ENCODE measurements at places on chromosomes 6 and 20.
A peak's percentile ranks its signal among the peaks of the same experiment; 100 is the strongest.

- no peak for DNase-seq
These were observed 1.5 kb downstream of the RIOK1 start for GRCh38 chr6:7391151-7391550.

DNA sequence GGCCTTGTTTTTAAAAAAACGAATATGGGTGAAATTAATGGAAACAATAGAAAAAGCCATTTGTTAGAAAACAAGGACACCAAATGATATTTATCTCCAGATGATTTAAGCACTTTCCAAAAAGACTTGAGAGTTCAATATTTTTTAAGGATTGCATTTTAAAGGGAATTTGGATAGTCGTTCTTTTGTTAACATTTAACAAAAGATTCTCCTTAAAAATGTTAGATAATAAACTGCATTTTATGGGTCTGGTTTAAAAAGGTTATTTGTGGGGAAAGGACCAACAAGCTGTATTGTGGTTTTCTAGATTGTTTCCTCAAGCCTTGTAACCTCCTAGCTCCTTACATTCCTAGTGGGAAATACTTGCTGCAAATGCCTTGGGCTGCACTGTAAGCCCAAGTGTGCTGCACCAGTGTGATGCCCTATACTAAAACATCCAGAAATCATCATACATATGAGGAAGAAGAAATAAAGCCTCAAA, 1.5 kb upstream of the PHIP start:
- DNase-seq: no peak

GRCh38 chr20:23368316-23369071, 6.5 kb downstream of the GZF1 start:
- DNase-seq: no peak

GRCh38 chr20:11324990-11325389, 592.7 kb upstream of the BTBD3 start:
- no peak for DNase-seq

DNA sequence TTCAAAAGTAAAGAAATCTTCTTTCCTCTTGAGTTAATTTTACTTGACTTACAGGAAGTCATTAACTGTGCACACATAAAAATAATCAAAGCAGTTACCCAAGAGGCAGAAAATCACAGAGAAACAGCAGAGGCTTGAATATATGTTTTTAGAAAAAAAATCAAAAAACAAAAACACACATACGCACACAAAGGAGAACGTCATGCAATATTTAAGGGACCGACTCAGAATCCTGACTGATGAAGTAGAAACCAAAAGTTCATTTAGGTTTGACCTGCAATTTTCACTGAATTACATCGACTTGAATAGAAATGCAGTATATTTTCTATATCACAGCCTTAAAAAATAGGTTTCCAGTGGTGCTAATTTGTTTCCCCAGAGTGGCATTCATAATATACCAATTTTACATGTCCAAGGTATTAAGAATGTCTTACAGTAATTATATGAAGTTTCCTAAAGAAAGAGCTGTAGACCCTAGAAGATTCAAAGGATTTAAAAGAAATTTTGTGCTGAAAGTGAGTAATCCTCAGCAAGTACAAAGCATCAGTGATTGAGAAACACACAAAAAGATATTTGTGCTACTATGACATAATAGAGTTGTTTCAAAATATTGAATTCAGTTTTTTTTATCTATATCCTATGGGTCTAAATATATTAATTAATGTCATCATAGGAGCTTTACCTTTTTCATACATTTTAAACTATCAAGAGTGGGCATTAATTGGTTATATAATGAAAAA, 358.5 kb upstream of the RUNX2 start:
- no peak for DNase-seq

DNA sequence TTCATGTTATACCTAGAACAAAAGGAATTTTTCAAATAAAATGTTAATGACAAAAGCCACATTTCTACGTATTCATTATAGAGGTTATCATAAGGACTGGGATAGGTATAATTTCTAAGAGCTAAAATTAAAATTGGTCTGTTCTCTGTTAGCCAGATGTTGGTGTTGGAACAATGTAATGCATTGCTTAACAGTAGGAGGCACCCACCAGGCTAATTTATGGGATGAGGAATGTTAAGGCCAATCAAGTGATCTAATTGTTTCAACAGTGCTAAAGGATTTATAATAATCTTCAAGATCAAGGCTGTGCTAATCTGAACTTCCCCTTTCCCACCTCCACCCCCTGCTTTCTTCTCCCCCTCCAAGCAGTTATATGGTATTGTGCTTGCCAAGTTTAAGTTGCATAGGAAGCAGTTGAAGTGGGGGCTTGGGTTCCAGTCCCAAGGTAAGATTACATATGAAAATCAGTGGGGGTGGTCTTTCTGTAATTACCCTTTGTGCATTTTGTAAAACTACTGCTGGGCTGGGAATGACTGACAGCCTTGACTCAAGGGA, 89.2 kb upstream of the BACH2 start:
- DNase-seq: no peak

DNA sequence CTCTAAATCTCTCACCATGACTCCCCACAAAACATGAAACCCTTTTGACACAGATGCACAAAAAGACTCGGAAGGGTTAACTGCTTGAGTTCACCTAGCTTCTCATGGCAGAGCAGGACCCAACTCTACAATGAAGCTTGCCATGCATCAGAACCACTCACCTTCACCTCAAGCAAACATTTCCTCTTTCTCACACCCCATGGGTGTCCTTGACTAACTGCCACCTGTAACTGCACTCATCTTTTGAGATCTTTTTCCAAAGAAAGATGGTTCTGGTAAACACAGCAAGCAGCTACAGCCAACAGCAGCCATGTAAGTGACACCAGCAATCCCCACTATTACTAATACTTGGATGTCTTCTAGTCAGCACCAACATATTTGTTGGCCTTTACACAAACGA, 76.5 kb downstream of the EFHC1 start:
- DNase-seq: no peak

- no peak for DNase-seq
These were observed 34.3 kb downstream of the C6orf89 start for GRCh38 chr6:36920049-36920448.

DNA sequence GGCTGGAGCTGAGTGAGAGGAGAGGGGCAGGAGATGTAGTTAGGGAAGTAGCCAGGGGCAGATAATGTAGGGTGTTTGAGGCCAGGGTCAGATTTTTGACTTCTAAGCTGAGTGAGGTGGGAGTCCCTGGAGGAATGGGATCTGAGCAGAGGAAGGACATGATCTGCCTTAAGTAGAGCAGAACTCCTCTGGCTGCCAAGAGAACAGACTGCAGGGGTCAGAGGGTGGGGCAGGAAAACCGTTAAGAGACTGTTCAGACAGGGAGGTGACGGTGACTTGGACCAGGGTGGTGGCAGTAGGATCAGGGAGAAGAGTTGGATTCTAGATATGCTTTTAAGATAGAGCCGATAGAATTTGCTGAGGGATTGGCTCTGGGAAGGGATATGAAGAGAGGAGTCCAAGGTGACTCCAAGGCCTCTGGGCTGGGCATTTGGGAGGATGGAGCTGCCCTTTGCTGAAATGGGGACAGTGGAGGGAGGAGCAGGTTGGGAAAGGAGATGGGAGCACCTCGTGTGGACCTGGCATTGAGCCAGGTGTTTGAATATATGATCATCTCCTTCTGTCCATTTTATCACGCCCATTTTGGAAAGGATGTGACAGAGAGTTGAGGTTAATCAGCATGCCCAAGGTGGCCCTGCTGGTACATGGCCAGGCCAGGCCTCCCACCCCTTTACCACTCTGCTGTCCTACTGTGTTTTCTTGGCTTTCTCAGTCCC, 18.8 kb downstream of the EYA2 start:
- no peak for DNase-seq

GRCh38 chr6:107743311-107743710, 80.8 kb downstream of the SCML4 start:
- no peak for DNase-seq

DNA sequence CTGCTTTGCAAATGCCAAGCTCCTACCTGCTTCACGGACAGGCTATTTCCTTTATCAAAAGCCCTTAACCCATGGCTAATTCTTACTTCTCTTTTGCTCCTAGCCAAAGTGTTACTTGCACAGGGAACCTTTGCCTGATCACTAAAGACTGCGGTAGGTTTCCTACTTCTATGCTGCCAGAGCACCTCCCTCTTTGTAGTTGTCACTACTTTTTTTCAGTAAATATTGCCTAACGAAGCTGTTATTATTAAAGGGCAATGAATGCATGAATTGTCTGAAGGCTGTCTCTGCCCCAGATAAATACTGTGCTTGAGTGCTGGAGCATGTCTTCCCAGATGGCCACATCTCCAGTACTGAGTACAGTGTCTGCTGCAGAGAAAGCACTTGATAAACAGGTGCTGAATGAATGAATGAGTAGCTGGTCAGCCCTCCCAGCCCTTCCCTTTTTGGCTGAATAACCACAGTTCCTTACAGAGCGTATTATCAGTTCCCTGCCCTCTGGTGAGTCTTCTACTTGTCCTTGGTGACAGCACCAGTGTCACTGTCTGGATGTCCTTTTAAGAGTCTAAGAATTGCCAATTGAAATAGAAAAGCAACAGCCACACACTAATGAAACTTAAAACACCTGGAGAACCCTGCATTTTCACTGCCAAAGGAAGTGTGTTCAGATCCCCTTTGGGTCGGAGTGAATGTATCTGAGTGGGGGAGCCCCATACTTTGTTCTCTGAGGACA, 73.6 kb upstream of the TRAF3IP2 start:
- no peak for DNase-seq

DNA sequence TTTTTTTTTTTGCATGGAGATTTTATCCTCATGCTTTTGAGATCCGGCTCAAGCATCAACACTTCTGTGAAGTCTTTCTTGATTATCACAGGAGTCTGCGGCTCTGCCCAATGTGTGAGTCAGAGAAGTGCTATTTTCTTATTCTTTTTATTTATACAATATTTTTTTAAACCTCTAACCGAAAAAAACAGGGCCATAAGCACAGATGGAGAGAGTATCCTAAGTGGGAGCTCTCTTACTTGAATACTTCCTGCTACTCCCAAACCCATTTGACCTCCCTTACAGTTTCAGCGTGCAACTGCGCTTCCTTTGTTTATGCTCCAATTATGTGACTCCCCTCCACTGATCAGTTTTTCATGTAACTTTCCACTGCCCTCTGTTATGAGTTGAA, 8.7 kb upstream of the ATXN1 start:
- DNase-seq: peak; percentile 59

DNA sequence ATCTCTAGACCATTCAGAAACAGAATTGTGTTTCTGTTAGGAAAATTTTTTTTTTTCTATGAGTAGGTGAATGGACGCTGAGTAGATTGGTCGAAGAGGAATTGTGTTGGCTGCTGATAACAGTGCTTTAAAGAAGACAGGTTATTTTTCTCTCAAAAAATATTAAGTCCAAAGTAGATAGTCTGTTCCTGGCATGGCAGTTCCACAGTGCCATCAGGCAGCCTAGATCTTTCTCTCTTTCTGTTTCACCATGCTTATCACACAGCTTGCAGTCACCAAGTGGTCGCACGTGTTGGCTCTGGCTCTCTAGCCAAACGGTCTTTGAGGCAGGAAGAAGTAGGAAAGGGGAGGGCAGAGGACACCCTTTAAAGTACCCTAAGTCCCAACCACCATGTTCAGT, 22.4 kb upstream of the SERINC3 start:
- no peak for DNase-seq

GRCh38 chr20:33650753-33651561, 11.2 kb upstream of the C20orf144 start:
- DNase-seq: no peak

GRCh38 chr6:64347411-64347810, 711.8 kb downstream of the PHF3 start:
- no peak for DNase-seq

DNA sequence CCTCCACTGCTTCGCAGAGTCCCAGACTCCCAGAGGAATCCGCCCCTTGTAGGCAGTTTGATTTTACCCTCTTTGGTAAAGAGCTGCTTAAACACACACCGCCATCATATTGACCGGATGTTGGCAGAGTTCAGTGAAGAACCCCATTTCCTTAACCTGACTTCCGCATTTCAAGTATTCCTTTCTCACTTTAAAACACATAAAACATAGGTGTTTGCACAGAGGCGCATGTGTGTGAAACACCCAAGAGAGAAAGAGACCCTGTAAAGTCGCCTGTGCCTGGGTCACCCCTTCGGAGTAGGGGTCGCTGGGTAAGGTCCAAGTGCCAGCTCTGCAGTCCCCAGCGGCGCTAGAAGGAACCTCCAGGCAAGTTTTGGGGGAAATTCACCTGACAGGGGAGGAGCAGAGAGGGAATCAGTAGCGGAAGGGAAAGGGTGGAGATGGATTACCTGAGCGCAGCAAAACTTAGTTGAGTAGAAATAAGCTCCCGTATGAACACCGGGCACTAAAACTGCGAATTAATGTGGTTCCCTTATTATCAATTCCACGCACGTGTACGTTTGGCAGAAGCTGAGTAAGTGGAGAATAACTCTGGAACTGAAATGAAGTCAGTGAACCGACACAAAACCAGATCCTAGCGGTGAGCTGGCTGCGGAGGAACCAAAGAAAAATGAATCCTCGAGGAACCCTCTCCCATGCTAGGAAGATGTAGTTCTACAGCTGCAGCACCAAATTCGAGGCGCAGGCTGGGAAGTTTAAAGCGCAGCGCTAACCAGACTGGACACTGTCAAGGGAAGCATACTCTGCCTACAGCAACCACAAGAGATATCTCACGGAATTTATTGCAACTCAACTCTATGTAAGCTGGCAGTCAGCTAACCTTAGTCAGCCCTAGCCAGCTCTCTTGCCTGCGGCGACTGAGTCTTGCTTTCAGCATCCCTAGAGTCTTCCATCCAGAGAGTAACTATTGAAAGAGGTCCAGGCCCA, 3.5 kb upstream of the HTR1B start:
- no peak for DNase-seq

DNA sequence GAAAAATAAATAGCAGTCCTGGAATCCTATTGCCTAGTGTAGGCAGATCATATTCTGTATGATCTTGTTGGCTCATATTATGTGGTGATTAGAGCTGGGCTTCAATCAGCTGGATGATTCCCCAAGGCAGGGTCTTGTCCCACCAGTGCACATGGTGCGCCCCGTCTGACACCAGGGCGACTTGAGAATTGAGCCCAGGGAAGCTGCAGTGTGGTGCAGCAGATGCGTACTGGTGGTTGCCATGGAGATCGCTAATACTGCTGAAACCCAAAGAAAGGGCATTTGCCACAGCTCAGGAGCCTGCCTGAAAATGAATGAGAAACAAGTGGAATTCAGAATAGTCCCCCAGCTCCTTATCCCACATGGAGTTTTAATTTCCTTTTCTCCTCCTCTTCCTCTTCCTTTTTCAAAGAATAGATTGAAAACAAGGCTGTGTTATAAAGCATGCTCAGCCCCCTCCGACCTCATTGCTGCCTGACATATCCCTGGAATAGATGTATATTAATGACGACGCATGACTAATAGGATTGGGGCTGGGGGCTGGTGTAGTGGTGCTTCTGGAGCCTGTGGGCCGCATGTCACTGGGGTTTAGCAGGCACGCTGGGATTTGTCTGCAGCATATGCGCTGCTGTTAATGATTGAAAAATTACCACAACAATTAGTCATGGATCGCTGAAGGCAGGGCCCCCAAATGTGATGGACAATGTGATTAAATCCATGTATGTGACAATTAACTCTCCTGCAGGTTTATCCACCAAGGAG, 210.5 kb downstream of the FARS2 start:
- no peak for DNase-seq

All from AG09319 (cell line).